Activated CD8-positive, alpha-beta memory T cell treated with anti-CD3 and anti-CD28 coated beads, Interleukin-2, amount 50 U/mL, for 48 hours (primary cell): ENCODE measurements at places on chromosomes 5 and 9.

DNA sequence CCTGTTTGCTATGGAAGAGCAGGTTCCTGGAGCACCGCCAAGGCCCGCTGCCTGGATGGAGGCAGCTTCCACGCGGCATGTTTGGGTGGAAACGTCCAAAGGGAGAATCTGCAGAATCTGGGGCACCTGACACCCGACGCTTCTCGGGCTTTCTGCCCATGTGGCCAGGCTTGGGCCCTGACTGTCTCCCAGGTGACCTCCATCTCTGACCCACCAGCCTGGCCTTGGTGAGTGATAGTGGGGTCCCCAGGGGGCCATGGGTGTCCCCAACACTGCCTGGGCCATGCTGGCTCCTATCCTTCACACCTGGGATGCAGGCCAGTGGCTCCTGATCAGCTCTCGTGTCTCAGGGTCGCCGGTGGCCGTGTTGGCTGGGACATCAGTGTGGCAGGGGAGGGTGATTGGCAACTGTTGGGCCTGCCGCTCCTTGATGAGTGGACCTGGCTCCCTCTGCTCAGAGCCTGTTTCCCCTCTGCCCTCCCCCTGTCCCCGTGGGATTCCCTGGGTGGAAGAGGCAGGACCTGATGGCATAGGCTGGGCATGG lies 34.0 kb downstream of the GLT6D1 start:
- DNase-seq = no peak

DNA sequence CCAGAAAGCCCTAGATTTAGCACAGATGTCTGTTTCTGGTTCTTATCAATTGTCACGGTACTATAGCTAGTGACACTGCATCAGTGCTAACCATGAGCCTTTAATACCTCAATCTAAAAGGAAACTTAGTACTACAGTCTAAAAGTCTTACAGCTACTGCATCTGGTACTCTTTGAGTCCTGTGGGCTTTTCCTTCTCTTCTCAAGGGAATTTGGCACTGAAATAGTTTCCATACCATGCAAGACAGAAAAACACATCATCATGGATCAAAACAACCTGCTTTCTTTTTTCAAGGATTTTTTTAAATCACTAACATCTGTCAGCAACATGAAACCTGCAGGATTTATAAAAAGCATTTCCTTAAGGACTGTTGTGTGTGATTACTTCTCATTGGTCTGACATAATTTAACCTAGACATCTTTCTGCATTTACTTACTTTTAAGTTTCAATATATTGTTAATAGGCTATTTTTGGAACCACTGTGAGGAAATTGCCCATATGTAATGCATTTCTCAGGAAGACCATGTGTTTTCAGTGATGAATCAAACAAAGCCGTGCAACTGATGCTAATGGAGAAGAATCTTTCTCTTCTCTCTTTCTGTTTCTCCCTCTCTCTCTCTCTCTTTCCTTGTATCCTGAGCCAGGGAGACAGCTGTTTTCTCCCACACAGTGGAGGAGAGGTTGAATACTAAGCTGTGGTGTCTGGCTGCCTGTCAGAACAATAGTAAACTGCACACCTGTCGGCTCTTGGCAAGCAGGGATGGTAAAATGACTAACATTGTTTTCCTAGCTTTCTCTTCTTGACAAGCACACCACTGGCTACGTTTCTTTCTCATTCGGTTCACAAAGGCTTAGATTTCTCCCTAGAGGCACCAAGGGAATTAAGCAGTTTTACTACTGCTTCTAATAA lies 273.4 kb downstream of the CSNK1G3 start:
- DNase-seq = no peak

DNA sequence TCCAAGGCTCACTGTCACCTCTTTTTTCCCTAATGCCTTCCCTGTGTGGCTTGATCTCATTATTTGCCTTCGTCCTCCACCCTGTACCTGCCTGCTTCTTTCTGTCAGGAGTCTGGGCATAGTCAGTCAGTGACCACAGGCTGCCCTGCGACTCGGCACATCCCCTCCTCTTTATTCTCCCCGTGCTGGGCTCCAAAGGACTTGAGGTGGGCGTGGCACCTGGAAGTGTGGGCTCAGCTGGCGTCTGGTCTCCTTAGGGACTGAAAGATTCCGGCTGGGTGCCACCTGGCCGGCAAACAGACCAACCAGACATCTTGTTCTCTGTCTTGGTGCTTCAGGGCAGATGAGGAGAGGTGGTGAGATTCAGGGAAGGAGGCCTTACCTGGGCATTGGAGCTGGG lies 29.6 kb upstream of the PRDM12 start:
- no peak for DNase-seq

GRCh38 chr5:126587551-126588390 lies 7.2 kb downstream of the ALDH7A1 start:
- peak; percentile 23 for DNase-seq

- DNase-seq = no peak
These were observed 19.7 kb upstream of the SNCAIP start for GRCh38 chr5:122292332-122292731.
